ENCODE measurements at places on chromosomes 1 and 21.

DNA sequence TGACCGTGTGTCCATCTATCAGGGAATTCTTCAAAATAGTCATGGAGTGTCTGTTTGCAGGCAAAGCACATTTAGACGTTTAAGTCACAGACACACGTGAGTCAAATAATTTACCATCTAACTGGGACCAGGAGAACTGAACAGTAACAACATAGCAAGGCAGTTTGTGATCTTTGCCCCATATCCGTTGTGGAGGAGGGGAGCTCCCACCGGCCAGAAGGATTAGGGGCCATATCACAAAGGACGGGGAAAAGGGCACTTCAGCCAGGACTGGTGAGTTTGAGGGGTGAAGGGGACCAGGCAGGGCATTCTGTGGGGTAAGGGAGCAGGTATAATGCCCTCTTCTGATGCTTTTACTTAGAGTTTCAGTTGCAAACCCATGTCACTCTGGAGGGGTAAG, 22.9 kb downstream of the ELAPOR1 start:
- H3K4me3 ChIP-seq: no peak overlapping the region
- no peak for DNase-seq
- H3K27me3 ChIP-seq: no peaks in the 10 kb centered on the region
- H3K27ac ChIP-seq: no peak overlapping the region
- H3K4me1 ChIP-seq: no peaks in the 10 kb centered on the region
- H3K36me3 ChIP-seq: no peaks in the 10 kb centered on the region

DNA sequence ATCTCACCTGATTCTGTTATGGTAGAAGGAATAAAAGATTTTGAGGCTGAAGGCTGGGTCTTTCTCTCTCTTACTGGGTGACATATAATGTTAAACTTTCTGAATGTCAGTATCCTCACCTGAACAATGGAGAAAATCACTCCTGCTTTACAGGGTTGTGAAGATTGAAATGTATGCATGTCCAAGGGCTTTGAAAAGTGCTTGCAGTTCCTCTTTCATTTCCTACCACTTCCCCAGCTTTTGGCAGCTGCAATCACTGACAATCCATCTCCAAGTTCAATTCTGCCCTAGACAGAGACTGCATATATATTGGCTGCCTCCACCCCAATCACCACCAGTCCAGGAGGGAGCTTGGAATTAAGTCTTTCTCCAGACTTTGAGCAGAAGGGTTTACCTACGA, 39.8 kb downstream of the FAM78B start:
- no peak for DNase-seq
- H3K27ac ChIP-seq: no peak overlapping the region
- H3K36me3 ChIP-seq: no peaks in the 10 kb centered on the region
- H3K4me3 ChIP-seq: no peak overlapping the region
- peaks cover 3% of the 10 kb centered on the region for H3K27me3 ChIP-seq

DNA sequence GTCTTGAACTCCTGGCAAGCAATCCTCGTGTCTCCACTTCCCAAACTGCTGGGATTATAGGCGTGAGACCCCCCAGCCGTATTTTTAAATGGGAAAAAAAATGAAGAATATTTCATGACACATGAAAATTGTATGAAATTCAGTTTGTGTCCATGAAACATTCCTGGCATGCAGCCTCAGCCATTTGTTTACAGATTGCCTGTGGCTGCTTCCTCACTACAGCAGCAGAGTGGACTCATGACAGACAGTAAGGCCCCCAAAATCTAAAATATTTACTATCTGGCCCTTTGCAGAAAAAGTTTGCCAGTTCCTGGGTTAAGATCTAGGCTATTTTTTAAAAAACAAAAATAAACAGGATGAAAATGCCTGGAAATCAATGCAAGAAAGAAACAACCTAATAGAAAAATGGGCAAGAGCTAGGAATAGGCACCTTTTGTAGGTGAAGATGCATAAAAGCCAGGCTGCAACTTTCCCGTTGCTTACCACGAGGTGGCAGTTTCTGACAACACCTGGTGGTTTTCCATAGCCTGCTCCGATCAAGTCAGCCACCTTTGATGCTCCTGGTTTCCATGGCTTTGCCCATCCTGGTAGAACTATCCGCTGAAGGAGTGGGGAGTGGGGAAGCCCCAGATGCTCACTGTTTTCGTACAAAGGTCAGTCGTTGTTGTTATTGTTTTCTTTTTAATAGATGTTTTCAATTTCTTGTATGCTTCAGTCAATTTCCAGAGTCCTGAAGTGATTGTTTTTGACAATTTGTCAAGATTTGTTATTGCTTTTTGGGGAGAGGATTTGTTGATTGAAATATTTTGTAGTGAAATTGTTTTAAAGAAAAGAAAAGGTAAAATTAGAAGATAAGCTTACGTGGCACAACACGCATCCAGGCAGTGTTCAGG, 24.3 kb downstream of the UBE2Q1 start:
- peaks cover 6% of the 10 kb centered on the region for H3K4me1 ChIP-seq
- H3K36me3 ChIP-seq: no peaks in the 10 kb centered on the region
- no peak overlapping the region for H3K4me3 ChIP-seq
- no peak overlapping the region for H3K27ac ChIP-seq

DNA sequence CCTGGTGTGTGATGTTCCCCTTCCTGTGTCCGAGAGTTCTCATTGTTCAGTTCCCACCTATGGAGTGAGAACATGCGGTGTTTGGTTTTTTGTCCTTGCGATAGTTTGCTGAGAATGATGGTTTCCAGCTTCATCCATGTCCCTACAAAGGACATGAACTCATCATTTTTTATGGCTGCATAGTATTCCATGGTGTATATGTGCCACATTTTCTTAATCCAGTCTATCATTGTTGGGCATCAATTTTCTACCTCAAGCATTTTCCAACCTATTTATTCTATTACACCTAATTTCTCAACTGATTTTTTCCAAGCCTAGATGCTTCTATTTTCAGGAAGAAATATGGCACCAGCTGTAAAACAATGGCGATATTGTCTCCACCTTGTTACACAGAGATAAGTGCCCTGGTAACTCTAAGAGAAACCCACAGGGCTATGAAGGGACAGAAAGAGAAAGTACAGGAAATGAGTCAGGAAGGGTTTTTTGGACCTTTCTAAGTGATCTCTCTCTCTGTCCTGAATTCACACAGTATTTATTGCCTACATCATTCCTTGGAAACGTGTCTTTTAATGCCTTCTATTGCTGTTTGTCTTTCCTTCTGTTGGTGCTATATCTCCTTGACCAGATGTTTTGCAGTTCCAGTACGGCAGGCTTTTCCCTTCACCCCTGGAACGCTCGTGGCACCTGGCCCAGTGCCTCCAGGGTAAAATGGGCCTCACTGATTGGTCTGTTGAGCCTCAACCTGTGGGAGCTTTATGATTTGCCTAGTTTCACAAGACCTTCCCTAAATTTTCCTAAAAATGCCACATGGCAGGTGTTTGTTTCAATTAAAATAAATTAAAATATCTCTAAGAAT, 14.6 kb upstream of the JAK1 start:
- no peak for DNase-seq
- H3K27me3 ChIP-seq: no peaks in the 10 kb centered on the region
- peaks cover 4% of the 10 kb centered on the region for H3K4me1 ChIP-seq

GRCh38 chr1:64917328-64917861, 49.0 kb downstream of the JAK1 start:
- H3K27me3 ChIP-seq: no peaks in the 10 kb centered on the region
- H3K27ac ChIP-seq: peak overlapping the region; percentile 39
- DNase-seq: no peak
- H3K36me3 ChIP-seq: no peaks in the 10 kb centered on the region
- no peak overlapping the region for H3K4me3 ChIP-seq
- peaks cover 5% of the 10 kb centered on the region for H3K4me1 ChIP-seq

DNA sequence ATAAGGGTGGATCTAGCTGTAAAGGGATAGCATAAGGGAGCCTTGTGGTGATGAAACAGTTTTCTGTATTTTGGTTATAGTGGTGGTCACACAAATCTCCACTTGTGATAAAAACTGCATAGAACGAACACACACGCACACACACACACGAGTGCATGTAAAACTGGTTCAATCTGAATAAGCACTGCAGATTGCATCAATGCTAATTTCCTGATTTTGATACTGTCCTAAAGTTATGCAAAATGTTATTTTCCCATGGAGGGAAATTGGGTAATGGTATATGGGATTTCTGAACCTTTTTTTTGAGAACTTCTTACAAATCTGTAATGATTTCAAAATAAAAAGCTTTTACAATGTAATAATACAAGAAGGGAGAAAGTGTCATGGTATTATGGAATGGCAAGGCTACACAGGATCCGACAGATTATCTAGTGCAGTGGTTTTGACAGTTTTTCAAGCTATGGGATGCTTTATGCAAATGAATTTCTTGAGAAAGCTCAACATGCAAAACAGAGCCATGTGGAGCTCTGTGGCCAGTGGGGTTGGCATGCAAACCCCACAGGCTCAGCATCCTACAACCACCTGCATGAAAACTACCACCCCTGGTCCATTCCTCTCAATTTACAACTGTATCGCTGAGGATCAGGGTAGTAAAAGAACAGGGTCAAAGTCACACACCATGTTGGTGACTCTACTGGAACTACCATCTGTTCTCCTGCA, 18.8 kb downstream of the SLC41A1 start:
- peaks cover 10% of the 10 kb centered on the region for H3K36me3 ChIP-seq
- no peak for DNase-seq
- no peak overlapping the region for H3K27ac ChIP-seq
- H3K4me3 ChIP-seq: no peak overlapping the region
- peaks cover 7% of the 10 kb centered on the region for H3K4me1 ChIP-seq

Data from neural crest cell (in vitro differentiated cells).